Smooth muscle cell of the pulmonary artery (primary cell): ENCODE measurements at places on chromosomes 1 and 21. TPM values are rescaled to one million over a fixed set of nuclear protein-coding genes. Genes with fewer than 3 reads are reported as not detected.

The S100A7 gene
- total RNA-seq = not detected in 2 replicates

The KLHDC8A gene
- total RNA-seq = not detected in 2 replicates

The DENND2C gene
- 2.0 and 3.0 TPM in 2 replicates for total RNA-seq

The THEM5 gene
- not detected in 2 replicates for total RNA-seq

The DMBX1 gene
- not detected in 2 replicates for total RNA-seq
